Activated CD4-positive, alpha-beta T cell treated with anti-CD3 and anti-CD28 coated beads, Interleukin-2, amount 50 U/mL, for 4 hours (primary cell): ENCODE measurements at places on chromosomes 3 and 15.

GRCh38 chr3:134743006-134743405, 52.1 kb upstream of the EPHB1 start:
- DNase-seq, result no peak

- no peak for DNase-seq
These were observed 214.8 kb downstream of the KCNH8 start for GRCh38 chr3:19363071-19363470.

GRCh38 chr3:98282205-98282604, at the start of gene OR5H2:
TSS of gene OR5H2 (plus strand) at chr3:98282505. CDS start at chr3:98282903, 398 bp downstream.
- no peak for DNase-seq

DNA sequence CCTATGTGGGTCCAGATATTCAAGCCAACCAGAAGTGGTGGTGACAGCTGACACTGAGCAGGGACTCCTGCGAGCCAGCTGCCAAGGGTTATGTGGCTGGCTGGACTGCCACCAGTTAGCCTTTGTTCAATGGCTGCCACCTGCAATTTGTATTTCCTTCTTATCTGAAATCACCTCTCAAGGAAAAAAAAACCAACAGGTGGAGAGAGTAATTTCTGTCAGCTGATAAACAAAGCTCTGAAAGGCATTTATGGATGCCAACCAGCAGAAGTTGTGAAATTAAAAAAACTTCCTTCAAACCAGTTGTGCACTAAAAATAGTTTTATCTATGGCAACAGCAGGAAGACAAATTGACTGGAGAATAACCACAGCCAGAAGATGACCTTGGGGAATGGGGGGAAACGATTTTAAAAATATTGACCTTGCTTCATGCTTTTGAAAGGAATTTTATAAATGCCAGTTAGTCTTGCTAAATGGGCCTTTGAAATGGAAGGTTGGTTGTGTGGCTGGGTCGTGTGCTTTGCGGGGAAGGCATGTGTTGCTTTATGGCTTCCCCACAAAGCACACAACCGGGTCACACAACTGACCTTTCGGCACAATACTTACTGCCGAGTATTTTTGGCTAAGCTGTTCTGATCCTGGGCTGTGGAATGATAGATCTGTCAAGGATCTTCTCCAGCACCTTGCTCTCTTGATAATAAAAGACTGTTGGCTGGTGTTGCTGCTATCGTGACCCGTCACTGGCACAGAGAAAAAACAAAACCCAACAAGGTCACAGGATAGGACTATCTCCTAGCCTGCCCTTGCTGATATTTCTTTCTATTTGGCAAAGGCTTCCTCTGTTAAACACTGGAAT, 3.5 kb downstream of the MYZAP start:
- DNase-seq, result no peak

DNA sequence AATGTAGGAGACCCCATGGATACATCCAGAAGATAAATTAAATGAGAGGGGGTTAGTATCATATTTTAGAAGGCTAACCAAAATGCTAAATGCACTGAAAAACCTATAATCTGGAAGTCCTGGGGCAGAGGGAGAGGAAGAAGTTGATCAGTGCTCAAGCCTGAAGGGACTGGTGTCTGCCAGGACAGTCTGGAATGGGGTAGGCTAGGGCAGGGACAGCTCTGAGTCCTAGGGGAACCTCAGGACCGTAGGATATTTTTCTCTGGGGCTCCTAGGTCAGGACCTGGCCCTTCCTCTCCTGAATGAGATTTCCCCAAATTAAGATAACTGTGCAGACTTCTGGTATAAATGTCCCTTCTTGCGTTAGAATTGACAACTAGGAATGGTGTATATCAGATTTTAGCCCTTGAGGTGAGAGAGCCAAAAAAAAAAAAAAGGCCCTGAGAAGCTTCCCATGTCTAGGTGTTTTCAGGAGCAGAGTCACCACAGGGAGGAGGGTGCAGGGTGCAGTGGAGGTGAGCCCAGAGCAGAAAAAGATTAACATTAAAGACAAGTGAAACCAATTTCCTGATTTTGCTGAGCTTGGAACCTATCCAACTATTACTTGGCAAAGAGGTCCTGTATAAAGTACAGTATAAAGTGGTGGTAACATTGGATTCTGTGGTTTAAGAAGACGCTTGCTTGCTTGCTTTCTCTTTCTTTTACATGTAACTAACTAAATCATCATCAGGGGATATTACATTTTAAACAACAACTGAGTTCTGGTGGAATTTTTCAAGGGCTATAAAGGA, 63.5 kb downstream of the HACD2 start:
- no peak for DNase-seq

GRCh38 chr3:134644731-134645514, 5.9 kb downstream of the KY start:
- DNase-seq, result no peak

DNA sequence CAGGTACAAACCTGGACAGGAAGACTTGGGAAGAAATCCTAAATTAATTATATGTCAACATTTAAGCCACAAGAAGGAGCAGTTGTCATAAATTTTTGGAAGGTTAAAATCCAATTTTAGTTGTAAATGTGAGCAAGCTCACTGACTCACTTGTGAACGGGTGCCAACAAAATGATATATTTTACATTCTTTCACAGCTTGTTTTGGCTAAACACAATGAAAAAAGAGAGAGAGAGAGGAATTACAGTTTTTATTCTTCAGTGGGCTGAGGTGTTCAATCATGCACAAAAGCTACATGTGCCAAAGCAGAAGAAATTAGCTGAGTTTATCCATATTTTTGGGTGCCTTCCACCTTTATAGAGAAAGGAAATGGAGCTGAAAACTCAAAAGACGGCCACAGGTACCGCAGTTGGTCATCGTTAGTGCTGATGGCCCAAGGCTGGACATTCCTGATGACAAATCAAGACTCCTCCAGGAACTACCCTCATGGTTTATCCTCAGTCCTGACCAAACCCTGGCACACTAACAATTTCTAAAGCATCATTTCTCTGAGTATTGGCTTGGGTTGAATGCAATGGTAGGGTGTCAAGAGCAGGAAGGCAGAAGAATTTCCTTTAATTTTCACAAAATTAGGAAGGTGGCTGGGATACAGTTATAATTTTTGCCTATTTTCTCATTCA, 37.6 kb upstream of the WNT5A start:
- no peak for DNase-seq
